Stimulated activated CD8-positive, alpha-beta memory T cell treated with anti-CD3 and anti-CD28 coated beads, Interleukin-12 subunit alpha, Interleukin-12 subunit beta, amount 100 ng/mL, for 4 hours (primary cell): ENCODE measurements at places on chromosomes 6 and 20.

GRCh38 chr20:57985278-57985677 lies 243.2 kb downstream of the ANKRD60 start:
- DNase-seq, result no peak

- no peak for DNase-seq
Observed at GRCh38 chr6:147716434-147716833, 207.9 kb downstream of the SAMD5 start.

DNA sequence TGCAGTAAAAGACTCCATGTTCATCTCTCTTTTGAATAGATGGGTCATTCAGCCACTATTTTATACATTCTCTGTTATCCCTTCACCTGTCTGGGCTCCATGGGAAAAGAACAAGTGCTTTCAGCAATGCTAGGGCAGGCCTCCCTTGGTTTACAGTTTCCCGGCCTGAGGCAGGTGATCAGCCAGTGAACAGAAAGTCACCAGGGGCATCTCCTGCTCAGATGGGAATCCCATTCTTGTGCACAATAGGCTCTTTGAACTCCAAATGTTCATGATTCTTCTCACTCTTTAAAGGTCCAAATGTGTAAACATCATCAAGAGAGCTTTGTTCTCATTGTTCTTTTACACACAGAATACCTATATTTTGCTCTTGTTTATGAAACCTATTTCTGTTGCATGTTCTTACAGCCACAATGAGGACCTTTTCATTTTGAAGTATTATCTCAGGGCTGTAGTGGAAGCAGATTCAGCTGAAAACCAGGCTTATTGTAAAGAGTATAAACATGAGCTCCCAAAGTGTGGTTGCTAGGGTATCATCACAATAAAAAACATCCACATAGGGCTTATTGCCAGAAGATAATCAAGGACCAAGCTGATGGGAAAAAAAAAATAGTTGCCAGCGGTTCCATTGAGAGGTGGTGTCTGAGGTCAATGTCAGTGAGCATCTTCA lies 267.1 kb upstream of the SGK1 start:
- DNase-seq, result no peak

GRCh38 chr20:43576108-43576507 lies 14.6 kb upstream of the IFT52 start:
- DNase-seq, result no peak

DNA sequence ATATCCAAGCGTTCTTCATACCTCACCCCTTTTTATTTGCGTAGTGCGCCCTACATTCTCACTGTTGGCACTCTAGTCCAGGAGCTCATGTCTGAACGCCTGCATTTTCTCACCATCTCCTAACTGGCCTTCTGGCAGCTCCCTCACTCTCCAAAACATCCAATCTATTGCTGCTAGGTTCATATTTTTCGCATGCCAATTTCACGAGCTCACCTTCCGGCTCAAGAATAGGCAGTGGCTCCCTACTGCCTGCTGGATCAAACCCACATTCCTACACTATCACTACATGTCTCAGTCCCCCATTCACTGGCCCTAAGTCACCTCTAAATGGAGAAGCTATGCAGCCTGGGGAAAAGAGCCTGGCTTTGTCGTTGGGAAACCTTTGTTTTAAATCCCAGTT lies 115.0 kb downstream of the IPCEF1 start:
- DNase-seq, result no peak

- no peak for DNase-seq
Observed at GRCh38 chr6:143125864-143126573, 65.3 kb downstream of the AIG1 start.

GRCh38 chr20:38991814-38992704 lies 29.9 kb downstream of the DHX35 start:
- no peak for DNase-seq

DNA sequence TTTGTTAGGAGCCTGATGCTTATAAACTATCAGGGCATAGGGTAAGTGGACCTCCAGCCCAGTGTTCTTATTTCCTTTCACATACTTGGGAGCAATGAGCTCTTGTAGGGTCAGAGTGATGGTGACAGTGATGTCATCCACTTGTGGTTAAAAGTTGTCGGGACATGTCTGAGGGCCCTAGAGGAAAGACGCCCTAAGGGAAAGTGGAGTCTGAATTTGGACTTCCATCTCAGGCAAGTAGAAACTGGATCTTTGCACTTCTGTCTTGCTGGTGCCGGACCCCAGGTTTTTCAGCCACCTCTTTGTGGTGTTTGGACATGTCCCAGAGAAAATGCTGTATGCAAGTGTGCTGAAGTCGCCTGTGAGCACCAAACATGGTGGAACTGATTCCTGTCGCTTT lies 900.5 kb downstream of the C6orf118 start:
- no peak for DNase-seq

GRCh38 chr6:29619578-29620160 lies 13.3 kb downstream of the GABBR1 start:
- no peak for DNase-seq

DNA sequence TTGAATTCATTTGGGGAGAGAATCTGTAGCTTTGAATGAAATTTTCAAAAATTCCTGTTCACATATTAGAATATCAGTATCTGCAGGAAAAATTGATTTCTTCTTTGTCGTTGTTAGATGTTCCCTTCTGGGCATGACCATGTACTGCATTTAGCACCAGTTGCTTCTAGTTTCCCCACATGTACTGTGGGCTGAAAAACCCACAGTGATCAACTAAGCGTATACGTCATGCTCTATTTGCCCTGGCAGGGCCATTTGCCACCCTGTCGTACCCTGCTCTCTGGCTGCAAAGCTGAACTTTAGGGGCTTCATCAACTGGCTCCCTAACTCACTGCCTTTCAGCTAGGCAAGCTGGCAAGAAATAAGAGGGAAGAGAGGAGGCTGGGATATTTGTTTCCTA lies 340.7 kb upstream of the TSHZ2 start:
- no peak for DNase-seq

DNA sequence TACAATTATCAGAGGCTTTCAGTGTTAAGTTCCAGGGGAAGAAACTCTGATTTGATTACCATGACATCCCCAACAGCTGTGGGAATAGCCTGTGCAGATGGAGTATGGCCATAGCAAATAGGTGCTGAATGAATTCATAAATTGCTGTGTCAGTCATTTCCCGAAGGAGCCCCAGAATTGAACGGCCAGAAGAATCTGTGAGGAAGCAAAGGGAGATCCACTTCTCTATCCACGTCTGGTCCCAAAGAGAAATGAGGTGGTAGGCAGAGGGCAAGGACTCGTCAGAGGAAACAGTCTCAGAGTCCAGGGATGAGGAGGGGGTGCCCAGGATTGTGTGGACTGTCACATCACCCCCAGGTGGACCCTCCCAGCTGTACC lies 3.1 kb upstream of the TAF8 start:
- no peak for DNase-seq

- DNase-seq, result no peak
Observed at GRCh38 chr6:90894285-90895130, 307.6 kb upstream of the MAP3K7 start.

DNA sequence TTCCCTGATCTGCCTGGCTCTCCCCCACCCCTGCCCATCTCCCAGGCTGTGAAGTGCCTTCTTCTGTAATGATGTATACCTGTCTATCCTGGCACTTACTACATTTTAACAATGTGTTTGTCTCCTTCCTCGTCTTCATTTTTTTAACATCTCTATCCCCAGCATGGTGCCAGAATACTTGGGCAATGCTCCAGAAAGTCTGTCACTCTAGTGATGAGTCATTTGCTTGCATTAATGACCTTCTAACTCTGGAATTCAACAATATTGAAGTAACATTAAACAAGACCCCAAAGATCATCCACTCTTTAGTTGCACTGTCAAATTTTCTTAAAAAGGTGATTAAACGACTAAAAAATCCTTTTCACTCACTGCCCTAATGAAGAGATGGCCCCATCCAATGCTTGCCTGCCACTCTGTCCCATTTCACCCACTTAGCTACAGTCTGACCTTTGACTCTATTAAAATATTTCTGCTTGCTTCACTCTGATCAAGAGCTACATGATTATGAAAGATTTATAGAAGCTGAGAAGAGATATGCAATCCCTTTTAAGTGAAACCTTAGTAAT lies 7.7 kb upstream of the KLHL31 start:
- DNase-seq, result no peak

DNA sequence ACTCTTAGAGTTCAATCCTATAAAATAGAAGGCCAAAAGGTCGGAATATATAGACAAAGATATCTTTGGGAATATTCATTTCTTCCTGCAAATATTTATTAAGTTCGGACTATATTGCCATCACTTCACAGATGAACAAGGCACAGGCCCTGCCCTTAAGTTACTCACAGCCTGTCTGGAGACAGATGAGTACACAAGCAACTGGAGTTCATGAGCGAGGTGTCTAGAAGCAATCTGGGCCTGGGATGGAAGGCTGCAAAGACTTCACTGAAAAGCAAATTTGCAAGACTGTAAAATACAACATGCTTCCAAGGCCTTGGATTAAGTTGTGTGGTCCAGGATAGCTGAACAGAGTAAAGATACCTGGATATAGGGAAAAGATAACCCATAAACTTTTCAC lies 56.7 kb upstream of the CEP85L start:
- DNase-seq, result no peak

GRCh38 chr6:147534116-147534860 lies 25.8 kb downstream of the SAMD5 start:
- no peak for DNase-seq

DNA sequence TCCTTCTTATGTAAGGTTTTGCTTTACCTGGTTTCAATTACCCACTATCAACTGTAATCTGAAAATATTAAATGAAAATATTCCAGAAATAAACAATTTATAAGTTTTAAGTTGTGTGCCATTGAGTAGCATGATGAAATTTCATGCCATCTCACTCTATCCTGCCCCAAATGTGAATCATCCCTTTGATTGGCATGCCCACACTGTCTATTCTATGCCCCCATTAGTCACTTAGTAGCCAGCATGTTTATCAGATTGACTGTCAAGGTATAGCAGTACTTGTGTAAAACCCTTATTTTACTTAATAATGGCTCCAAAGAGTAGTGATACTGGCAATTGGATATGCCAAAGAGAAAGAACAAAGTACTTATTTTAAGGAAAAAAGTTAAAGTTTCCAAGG lies 403.8 kb downstream of the ADGRB3 start:
- DNase-seq, result no peak

DNA sequence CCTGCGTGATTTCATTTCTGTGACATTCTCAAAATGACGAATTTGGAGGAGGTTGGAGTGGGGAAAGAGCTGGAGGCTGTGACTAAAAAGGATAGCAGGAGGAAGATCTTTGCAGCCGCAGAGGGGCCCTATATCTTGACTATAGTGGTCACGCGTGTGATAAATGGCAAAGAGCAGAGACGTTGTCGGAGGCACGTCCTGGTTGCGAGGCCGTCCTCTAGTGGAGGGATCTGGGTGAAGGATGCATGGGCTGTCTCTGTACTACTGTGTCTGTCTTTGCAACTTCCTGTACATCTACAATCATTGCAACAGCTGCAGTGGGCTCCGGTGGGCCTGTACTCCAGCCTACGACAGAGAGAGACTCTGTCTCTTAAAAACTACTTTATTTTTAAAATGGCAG lies 76.6 kb downstream of the YTHDF1 start:
- DNase-seq, result no peak

DNA sequence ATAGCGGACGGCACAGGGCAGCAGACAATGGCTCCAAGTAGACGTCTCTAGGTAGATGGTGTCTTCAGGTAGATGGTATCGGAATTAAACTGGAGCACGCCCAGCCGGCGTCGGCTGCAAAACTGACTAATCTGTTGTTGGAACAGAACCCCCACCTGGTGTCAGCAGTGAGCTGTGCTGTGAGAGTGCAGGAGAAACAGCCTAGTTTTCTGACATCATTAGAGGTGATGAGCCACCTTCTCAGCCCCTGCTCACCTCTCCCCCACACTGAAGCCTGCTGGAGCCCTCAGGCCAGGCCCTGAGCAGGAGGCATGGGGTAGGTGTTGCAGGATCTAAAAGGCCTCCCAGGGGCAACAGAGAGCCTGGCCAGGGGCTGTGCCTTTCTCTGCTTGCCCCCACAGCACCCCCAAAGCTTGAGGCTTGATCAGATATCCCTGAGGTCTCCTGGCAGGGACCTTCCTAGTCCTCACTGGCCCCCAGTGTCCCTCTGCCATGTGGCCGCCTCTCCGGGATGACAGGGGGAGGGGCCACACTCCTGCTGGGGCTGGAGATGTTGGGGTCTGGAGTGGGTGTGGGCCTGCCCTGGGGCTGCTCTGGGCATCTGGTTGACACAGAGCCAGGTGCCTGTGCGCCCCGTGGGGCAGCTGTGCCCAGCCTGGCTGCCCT lies 6.9 kb upstream of the HELZ2 start:
- DNase-seq, result peak; percentile 43

- no peak for DNase-seq
Observed at GRCh38 chr6:81997090-81997926, 244.8 kb upstream of the TENT5A start.

DNA sequence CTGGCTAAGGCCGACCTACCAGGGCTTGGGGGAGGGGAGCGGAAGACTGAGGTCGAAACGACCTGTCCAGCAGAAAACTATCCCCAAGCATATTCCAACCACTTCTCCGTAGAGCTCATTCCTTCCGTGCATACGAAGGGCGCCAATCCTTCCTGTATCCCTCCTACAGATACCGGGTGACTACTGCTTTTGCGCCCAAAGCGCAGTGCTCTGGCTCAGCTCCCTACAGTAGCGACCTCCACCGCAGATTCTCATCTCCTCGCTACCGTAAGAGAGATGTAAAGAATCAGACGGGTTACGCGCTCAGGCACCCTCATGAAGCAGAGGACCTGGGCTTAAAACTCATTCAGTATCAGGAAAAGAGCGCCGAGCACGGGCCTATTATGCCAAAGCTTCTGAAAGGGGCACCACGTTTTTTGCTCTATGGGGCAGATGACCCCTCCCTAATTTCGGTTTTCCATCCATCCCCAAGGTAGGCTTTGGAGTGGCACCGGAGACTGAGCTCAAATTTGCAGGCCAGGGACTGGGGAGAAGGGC lies 563 bp upstream of the NNAT start:
- no peak for DNase-seq

GRCh38 chr6:132764370-132764769 lies 6.7 kb upstream of the VNN2 start:
- DNase-seq, result no peak
